ENCODE measurements at places on chromosomes 3 and 15.
A peak's percentile ranks its signal among the peaks of the same experiment; 100 is the strongest.

DNA sequence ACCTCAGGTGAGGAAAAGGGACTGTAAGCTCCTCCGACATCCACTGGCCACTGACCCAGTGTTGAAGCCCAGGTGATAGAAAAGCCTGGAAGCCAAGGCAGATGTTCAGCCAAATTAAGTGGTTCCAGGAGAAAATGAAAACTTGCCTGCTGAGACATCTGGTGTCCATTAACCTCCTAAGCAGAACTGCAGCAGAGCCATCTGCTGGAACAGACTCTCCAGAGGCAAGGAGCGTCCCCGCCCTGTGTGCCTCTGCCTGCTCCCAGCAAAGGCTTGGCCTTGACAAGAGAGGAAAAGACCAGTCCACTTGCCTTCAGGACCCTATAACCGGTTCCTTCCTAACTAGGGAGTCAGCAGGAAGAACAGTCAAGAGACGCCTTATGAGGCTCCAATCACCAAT lies 48.2 kb downstream of the SRGAP3 start:
- no peak for DNase-seq

- DNase-seq = peak; percentile 11
Observed at GRCh38 chr3:23950293-23950692, 5.2 kb downstream of the NR1D2 start.

- no peak for DNase-seq
Observed at GRCh38 chr15:57038040-57038439, 119.6 kb downstream of the TCF12 start.

GRCh38 chr15:60614028-60614427 lies 135.1 kb upstream of the ICE2 start:
- DNase-seq = no peak

GRCh38 chr3:187678726-187679268 lies 8.6 kb upstream of the SST start:
- DNase-seq = peak; percentile 22

DNA sequence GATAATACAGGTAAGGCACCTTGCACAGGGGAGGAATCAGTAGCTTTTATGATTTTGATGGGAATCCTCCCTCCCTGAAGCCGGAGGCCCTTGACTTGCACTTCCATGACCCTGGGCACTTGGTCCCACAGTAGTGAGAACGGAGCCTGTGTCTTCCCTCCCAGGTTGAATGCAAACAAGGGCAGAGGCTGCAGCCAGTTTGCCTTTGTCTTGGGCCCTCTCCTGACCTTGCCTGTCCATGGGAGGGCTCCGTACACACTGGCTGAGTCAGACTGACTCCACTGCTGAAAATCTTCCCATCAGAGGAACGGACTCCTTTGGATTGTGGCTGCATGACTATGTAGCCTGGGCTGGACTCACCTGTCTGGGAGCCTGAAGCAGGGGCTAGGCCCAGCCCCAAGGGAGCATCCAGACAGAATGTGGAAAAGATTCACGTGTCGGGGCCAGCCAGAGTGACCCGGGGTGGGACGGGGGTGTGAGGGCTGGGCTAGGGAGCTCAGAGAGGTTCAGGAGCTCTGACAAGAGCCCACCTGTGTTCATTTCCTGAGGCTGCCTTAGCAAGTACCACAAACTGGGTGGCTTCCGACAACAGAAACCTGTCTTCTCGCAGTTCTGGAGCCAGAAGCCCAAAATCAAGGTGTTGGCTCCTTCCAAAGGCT lies 9.5 kb downstream of the TBC1D21 start:
- DNase-seq = no peak

DNA sequence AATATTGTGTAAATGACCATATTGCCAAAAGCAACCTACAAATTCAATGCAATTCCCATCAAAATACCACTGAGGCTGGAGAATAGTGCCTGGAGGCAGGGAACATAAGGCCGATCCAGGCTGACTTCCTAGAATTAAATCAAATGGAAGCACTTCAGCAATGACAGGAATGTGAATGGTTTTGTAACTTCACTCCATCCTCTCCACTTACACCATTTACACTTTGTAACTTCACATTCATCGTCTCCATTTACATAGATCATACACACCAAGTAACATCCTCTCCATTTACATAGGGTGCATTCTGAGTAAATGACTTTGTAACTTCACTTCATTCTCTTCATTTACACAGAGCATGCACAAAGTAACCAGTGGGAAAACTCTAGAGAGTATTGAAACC lies 11.6 kb downstream of the STRIT1 start:
- DNase-seq = no peak

DNA sequence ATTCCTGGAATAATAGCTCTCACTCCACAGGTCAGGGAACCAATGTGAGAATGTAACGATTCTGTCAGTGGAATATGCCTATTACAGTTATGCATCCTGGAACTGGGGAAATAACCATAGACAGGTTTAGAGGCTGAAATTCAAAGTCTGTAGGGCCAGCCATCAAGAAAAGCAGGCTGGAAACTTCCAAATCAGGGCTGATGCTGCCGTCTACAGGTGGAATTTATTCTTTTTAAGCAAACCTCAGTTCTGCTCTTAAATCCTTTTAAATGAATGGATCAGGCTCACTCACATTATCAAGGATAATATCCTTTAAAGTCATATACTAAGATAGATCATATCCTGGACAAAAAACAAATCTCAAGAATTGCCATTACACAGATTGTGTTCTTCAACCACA lies 699.8 kb downstream of the NR2F2 start:
- no peak for DNase-seq

DNA sequence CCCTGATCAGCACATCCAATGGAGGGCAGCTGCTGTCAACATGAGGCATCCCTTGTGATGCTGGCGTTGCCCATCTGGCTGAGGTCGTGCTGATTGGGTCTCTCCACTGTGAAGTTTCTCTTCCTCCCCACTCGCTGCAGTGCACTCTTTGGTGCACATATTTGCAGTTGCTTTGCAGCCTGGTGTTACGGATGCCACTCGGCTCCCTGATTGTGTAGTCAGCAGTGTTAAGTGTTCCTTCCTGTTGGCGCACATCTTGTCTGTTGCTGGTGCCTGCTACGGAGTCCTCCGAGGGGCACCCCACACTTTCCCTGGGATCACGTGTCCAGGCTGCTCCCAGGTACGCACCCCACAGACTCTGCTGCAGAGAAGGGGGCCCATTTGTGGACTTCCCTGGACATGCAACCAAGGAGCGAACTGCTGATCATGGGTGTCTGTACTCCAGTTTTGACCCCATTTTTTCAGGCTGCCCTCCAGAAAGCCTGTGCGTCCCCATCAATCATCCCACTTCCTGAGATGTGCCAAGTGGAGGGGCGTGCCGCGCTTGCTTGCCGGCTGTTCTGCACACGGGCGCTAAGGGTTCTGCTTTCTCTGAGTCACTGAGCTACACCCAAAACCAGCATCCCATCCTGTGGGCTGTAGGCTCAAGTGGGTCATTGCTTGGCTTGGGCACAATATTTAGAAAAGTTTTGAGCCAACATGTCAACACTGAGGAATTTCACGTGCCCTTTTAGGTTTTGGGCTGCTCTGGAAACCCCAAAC lies 98.6 kb downstream of the FBLN2 start:
- DNase-seq = peak; percentile 10

- no peak for DNase-seq
Observed at GRCh38 chr15:79615754-79616153, 183.6 kb downstream of the MINAR1 start.

DNA sequence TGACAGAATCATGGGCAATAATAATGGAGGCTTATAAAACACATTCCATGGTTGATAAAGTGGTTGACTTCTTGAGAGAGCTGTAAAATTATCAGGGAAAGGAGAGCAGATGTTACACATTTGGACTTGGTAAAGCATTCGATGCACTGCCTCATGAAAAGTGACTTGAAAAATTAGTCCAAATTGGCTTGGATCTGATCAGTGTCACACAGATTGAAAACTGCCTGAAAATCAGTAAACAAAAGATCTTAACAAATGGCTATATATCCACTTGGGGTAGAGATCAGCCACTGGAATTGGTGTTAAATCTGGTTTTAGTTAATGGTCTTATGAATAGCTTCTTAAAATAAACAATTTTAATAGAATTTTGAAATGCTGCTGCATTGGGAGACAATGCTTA lies 20.3 kb downstream of the SHOX2 start:
- no peak for DNase-seq

DNA sequence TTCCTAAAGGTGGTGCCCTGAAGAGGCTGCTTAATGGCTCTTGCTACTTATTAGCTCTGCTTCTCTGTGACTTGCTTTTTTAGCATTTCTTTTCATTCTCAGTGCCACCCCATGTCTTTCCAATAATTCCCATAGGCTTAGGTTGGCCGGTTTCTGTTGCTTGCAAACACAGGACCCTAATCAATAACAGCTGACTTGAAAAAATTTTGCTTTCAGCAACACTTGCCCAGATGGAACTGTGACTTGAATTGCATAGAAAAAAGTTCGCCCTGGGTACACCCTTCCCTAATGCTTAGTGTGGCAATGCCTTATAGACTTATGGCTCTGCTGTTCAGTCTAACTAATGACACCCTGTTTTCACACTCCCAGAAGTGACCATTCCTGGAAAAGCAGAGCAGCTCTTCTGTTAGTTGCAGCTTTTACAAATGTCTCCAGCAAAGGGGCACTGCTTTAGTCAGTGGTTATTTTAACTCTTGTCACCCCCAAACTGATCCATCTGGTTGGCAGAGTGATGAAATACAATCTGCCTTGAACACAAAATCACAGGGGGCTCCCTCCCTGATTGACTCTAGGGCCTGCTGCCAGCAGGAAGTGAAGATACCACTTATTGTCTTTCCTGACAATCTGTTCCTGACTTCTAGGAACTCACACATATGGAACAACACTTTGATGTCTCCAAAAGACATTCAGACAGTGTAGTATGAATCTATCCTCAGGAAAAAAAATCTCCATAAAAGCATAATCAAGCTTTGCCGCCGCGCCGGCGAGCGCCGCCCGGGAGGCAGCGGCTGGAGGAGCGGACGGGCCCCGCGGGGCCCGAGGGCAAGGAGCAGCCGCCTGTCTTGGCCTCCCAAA lies 9.7 kb upstream of the SLMAP start:
- DNase-seq = no peak

DNA sequence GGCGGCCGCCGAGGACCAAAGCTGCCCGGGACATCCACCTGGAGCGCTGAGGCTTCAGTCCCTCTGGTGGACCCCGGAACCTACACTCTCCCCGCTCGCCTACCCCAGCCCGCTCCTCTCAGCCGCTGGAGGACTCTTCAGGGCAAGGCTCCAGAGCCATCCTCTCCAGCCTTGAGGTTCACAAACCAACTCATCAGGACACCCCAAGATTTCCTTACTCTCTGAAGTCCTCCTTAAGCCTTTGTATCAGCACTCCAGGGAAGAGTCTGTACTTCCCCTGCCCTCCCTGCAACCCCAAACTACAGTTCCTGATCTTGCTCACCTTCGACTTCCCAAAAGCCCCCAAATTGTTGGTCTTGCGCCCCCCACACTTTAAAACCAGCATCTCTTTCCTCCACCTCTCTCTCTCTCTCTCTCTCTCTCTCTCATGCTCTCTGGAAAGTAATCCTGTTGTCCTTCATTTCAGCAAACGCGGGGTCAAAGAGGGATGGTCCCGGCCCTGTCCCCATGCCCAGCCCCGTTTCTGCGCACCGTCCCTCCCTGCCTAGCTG lies 438 bp downstream of the THBS1 start:
- no peak for DNase-seq

DNA sequence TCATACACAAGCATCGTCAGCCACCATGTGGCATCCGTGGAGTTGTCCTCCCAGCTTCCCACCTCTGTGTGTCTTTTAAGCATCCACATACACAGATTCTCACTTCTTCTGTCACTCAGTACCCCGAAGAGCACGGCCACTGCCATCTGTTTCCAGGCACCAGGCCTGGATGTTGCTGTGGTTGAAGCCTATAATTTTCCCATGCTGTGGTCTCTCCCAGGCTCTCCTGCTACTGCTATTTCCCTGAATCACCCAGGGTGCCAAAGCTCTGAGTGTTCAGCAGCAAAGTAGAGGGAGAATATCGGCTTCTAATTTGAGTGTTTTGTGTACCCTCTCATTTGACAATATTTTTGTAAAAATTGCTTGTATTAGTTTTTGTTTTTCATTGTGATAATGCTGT lies 265.7 kb downstream of the DIPK2A start:
- no peak for DNase-seq

GRCh38 chr3:72997421-72997961 lies 880 bp downstream of the PPP4R2 start:
- DNase-seq = peak; percentile 68

DNA sequence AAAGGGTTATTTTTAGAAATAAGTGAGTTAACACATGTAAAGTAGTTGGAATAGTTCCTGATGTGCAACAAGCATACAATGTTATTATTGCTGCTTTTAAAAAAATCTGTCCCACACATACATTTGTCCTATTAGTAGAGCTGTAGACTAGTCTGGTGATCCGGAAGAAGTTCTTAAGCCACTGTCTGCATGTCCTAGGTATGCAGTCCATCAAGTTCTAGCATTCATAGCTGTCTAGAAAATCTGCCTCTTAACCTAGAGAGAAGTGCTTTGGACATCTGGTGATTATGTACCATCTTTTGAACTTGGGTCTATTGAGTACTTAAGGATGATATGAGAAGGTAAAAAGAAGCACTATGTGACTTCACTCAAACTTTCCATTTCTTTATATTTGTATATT lies 439.9 kb upstream of the NAALADL2 start:
- no peak for DNase-seq

GRCh38 chr3:61608711-61609110 lies 47.3 kb downstream of the PTPRG start:
- no peak for DNase-seq

DNA sequence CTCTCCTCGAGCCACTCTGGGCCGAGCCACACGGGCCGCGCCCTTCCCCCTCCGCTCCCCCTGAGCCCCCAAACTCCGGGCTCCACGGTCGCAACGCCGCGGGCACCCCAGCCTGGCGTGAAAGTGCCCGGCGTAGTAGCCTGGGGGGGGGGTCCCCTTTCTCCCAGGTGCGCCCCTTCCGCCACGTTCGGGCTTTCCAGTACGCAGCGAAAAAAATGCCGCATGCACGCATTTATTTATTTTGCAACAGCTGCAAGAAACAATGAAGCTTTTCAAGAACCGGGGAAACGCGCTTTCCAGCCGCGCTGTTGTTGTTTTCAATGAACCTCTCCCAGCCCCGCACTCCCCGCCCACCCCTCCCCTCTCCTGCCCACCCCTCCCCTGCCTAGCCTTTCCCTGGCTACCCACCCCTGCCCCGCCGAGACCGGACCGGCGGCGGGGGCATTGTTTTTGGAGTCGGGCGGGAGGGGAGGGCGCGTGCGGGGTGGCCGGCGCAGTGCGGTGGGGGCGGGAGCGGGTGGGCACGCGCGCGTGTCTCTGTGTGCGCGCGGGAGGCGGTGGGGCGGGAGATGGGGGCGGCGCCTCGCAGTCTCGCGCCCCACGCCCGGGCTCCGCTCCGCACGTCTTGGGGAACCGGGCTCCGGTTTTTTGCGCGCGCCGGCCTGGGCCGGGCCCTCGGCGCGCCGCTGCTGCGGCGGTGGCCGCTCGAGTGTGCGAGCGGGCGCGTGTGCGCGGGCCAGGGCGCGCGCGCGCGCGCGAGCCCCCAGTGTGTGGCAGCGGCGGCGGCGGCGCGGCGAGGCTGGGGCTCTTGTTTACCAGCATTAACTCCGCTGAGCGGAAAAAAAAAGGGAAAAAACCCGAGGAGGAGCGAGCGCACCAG lies at the start of gene IGF1R:
Gene IGF1R, plus strand, starts transcription at position 766 of the 880 bp plus-strand sequence. CDS start 1,043 bp downstream, outside the sequence.
- peak; percentile 87 for DNase-seq

Measured in CD4-positive, alpha-beta T cell treated with Interleukin-17A for 1 hour (primary cell).